Mammary epithelial cell (primary cell): ENCODE measurements at places on chromosomes 12 and 14. TPM values are rescaled to one million over a fixed set of nuclear protein-coding genes. Genes with fewer than 3 reads are reported as not detected.
A peak's percentile ranks its signal among the peaks of the same experiment; 100 is the strongest.

The C12orf50 gene
- total RNA-seq: not detected

The AQP2 gene
- not detected in 2 replicates for total RNA-seq

The ST8SIA1 gene
- total RNA-seq: 0.50 TPM

DNA sequence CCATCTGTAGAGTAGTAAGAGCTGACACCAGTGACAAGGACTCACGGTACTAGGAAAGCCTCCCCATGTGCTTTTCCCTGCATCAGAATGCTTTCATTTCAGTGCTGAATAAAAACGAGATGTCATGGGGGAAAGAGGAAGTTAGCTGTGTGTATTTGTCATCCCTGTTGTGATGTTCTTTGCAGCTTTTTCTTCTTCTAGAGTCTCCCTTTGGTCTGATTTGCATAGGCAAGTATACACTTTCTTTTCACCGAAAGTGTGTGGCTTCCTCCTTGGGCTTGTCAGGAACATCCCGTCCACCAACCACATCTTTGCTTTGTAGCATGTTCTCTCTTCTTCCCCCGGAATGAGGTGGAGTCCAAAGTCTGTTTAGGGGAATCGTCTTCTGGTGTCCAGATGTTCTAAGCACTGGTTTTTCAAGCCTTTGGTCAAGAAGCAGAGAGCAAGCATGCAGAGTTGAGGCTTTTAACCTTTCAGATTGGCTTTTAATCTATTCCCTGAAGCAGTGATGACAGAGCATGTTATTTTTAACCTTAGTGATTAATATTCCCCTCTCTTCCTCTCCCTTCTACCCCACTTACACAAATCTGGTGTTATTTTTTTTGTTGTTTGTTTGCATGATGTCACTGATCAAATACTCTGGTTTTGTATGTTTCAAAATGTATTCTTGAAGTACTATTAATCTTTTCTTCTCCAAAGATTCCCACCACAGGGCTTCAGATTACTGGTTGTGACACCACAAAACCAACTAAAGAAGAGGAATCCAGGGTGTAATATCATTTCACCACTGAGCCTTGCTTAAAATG lies 163.4 kb downstream of the SAMD4A start:
- no peak for DNase-seq

The NGB gene
- not detected in 2 replicates for total RNA-seq

- no peak for DNase-seq
Observed at GRCh38 chr14:95185033-95185766, 27.9 kb upstream of the DICER1 start.

The PLBD1 gene
- total RNA-seq: not detected in 2 replicates

- no peak for DNase-seq
Observed at GRCh38 chr12:76633415-76633814, 73.8 kb upstream of the OSBPL8 start.

GRCh38 chr12:76244300-76244699 lies 103.9 kb downstream of the BBS10 start:
- DNase-seq: no peak

DNA sequence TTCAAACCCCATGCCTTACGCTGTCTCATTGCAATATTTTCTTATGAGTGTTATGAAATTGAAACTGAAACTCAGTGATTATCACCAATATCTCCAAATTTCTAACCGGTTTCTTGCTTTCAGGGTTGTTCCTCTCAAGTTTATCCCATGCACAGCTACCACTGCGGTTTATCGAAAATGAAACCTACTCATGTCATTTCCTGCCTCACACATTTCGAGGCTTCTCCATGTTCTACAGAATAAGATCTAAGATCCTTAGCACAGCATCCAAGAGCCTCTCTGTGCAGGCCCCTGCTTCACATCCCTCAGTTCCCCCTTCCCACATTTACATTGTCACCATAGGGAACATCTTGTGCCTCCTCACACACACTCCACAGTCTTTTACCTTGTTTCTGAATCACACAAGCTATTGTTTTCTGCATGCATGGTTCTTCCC lies 45.5 kb upstream of the FAR2 start:
- DNase-seq: no peak

DNA sequence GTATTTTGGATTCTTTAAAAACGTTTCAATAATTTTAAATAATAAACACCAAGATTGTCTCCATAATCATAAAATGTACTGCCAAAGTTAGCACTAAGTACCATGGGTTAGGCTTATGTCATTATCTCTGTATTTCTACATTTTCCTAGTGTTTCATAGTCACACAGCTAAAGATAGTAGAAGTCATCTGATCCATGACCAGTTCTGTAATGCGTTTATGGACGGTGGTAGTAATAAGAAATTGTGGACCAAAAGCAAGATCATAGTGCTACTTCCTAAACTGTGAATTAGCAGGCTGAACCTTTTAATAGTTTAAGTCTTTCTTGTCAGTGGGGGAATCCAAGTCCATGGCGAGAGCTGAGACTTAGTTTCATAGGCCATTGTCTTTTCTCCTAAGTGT lies 142.1 kb downstream of the AKAP6 start:
- no peak for DNase-seq

The GLT1D1 gene
- not detected for total RNA-seq

DNA sequence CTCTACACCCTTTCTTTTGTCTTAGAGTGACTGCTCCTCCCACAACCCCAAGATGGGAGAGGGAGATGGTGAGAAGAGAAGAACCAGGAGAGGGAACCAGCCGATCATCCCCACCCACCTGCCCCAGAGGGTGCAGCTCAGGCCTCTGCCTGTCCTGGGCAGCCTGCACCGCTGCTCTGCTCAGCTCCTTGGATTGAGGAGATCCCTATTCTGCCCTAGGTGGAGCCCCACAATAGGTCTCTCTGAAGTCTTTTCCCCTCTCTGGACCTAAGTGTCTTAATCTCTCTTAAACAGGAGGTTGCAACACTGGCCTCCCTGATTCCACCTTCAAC lies 2.2 kb downstream of the ANKRD33 start:
- no peak for DNase-seq

DNA sequence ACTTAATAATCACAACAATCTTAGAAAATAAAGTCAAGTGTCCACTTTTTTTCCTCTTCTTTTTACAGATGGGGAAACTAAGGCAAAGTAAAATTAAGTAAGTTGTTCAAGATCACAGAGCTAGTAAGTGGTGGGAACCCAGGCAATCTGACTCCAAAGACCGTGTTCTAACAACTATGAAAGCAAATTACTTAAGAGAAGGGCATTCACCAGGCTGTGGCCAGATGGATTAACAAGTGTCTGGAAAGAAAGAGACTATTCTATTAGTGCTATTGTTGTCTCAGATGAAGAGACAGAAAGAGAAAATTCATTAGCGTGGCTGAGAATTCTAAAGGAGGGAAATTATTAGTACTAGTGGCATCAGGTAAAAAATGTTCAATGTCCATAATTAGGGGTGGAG lies 48.5 kb downstream of the FGD6 start:
- DNase-seq: no peak

GRCh38 chr14:63027719-63028118 lies 17.5 kb downstream of the KCNH5 start:
- DNase-seq: no peak

The PLCZ1 gene
- total RNA-seq: 2.6 and 3.0 TPM in 2 replicates

GRCh38 chr14:61111209-61111665 lies 130.2 kb downstream of the SLC38A6 start:
- no peak for DNase-seq

DNA sequence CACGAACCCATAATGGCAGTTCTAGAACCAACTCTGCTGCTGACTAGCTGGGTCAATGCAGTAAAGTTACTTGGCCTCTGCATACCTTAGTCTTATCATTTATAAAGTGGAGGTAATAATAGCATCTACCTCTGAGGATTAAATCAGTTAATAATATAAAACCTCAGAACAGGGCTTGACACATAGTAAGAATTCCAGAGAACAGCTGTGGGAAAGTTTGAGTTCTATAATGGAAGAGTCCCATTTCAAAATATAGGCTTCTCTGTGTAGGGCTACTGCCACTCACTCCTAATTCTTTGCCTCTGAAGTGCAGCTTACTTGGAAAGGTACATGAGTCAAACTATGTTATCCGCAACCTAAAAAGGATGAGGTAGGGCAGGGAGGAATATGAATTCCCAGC lies 269.2 kb upstream of the PRKD1 start:
- no peak for DNase-seq

The PIK3C2G gene
- 8.6 and 13.0 TPM in 2 replicates for total RNA-seq

DNA sequence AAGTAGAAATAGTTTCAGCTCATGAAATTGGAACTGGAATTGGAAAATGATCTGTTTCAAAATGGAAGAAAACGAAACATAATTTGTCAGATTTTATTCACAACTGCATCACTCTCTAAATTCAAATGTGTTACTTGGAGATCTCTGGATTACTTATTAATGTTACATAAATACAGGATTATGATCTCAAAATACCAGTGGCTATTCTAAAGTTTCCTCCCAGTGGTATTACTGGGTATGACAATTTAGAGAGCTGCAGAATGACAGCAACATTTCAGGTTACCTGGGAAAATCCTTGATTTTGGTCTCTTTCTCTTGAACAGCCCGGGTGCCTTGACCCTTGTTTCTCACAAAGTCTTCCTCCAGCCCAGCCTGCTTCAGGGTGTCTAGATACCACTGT lies 14.2 kb downstream of the FAM161B start:
- DNase-seq: no peak

DNA sequence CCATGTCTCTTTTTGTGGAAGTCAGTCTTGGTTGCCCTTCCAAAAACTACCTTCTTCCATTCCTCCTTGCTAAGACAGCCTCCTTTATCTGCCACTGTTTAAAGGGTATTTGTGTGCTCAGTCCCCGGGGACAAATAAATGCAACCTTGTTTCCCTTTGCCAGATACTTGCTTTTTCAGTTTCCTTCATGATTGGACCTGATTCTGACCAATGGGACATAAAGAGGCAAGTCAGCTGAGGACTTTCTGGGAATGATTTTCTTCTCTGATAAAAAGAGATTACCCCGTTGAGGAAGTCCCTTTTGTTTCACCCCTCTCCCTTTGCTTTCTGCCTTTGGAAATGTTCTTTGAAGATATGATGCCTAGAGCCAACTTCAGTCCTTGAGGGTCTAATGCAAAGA lies 7.4 kb upstream of the TUBA1B start:
- no peak for DNase-seq

The BEGAIN gene
- 1.7 and 3.7 TPM in 2 replicates for total RNA-seq

- DNase-seq: no peak
Observed at GRCh38 chr12:68790081-68790951, 17.7 kb upstream of the MDM2 start.

DNA sequence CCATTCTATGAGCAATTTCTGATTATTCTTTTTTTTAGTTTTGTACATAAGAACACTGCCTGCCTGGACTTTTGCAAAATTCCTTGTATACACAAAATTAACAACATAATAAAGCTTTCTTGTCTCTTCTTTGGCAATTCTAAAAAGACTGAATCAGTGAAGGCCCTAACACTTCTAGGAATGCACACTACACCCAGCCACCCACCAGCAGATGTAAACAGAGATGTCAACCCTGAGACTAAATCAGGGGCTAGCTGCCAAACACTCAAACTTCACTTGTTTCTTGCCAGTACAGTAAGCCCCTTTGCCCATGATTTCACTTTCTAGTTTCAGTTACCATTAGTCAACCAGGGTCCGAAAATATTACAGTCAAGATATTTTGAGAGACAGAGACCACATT lies 15.5 kb downstream of the DCAF5 start:
- no peak for DNase-seq

The NELL2 gene
- not detected in 2 replicates for total RNA-seq

DNA sequence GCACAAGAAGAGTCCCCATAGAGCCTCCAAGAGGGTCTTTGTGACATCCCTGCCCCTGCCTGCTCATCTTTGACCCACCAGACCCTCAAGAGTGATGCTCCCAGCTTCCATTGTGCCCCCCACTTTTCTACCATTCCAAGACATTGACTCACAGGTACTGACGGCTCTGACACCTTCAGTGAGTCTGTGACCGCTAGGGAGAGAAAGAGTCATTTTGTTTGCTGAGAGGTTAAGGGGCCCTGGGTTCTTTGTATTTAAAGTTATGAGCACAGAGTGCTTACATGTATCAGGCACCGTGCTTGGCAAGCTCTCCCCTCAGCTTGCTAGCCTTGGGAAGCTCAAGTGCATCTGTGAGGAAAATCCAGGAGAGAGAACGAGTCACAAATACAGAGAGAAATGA lies 7.1 kb upstream of the KRT82 start:
- no peak for DNase-seq

The FLRT2 gene
- total RNA-seq: 33.2 TPM

GRCh38 chr12:57890191-57891115 lies 43.9 kb upstream of the CTDSP2 start:
- peak; percentile 48 for DNase-seq

DNA sequence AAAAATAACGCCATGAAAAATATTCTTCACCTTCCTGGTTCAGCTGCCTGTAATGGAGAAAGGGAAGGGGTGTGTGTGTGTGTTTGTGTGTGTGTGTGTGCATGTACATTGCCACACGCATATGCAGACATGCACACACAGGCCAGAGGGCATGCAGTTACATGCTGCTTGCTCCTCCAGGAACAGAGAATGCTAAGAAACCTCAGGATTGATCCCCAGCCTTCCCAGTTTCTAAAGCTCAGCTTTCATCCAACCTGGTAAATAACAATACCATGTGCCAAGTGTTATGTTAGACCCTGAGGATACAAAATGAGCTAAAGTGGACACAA lies 241.7 kb downstream of the SPTSSA start:
- DNase-seq: no peak

The BCL11B gene
- total RNA-seq: 8.3 TPM

The LRP1-AS gene
- not detected for total RNA-seq

- DNase-seq: no peak
Observed at GRCh38 chr12:122852336-122853275, 17.3 kb downstream of the HIP1R start.

GRCh38 chr12:44544018-44544417 lies 332.1 kb downstream of the NELL2 start:
- DNase-seq: no peak

The KRT77 gene
- not detected in 2 replicates for total RNA-seq

GRCh38 chr12:99223579-99223978 lies 424.0 kb upstream of the GARIN6 start:
- DNase-seq: no peak

The KLHL28 gene
- total RNA-seq: 20.3 TPM

The PRIMA1 gene
- 0.31 TPM in 1 of 2 replicates, not detected in the other for total RNA-seq

The SSPN gene
- total RNA-seq: 11.0 TPM

- no peak for DNase-seq
Observed at GRCh38 chr12:123807002-123807401, 44.9 kb downstream of the DNAH10 start.

The CCDC177 gene
- total RNA-seq: not detected

The ETFRF1 gene
- 19.0 TPM for total RNA-seq

- DNase-seq: peak; percentile 90
Observed at GRCh38 chr14:72608391-72609204, 285.3 kb downstream of the DPF3 start.

- peak; percentile 51 for DNase-seq
Observed at GRCh38 chr14:64692189-64692985, 11.8 kb upstream of the PLEKHG3 start.

GRCh38 chr12:132026796-132027500 lies 77.2 kb downstream of the EP400 start:
- no peak for DNase-seq

DNA sequence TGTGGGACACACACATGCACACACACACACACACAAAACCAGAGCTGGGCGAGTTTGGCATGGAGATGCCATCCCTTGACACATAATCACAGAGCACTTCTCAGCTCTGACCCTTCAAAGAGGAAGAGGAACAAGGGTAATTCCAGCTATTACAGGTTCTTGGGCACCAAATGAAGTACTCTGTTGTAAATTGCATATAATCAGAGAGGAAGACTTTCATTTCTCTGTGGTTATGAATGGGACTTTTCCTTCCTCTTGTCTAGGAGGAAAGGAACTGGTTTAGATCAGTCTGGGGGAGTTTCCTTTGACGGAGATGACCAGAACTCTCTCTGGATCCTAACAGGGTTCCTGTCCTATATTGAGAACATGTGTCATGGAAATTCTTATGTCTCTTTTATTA lies 26.4 kb upstream of the FGF6 start:
- no peak for DNase-seq
